ENCODE measurements at places on chromosomes 2 and 18.

DNA sequence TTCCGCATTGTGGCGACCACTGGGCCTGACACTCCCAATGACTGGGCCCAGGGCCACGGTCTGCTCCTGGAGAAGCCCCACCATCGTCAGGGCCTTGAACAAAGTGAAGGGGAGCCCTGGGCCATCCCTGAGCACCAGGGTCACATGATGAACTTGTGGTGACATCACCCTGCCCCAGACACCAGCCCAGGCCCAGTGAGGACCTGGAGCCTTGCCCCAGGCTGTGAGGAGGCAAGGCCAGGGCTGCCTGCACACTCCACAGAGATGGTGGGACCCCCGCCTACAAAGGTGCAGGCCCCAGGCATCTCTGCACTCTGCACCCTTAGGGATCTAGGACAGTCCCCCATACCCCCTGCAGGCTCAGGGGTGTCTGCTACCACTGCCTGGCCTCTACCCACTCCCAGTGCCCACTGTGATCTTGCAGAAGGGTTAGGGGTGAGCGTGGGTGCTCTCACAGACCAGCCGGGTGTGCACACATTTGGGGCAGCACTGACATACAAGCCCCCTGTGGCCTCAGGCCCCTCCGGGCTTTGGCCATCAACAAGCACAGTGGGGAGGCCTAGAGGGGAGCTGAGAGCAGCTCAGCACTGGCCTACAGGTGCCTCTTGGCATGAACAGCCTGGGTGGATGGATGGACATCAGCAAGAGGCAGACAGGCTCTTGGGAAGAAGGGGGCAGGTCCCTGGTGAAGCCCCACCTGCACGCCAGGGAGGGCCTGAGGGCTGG, 624.0 kb upstream of the LRRTM4 start:
- DNase-seq = no peak

- DNase-seq = no peak
Observed at GRCh38 chr2:224126003-224126402, 86.9 kb upstream of the SERPINE2 start.

DNA sequence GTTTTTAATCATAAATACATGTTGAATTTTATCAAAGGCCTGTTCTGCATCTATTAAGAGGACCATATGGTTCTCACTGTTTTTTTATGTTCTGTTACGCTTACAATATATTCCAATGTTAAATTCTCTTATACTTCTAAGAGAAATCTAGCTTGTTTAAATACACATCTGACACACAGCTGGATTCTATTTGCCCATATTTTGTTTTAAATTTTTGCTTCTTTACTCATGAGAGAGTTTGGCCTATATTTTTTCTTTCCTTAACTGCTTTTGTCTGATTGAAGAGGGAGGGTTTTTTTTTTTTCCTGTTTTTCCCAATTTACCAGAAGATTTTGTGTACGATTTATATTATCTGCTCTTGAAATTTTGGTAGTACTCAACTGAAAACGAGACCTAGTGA, 34.9 kb downstream of the RNF144A start:
- DNase-seq = no peak

GRCh38 chr2:120442923-120443571, 97.1 kb downstream of the INHBB start:
- DNase-seq = no peak

- no peak for DNase-seq
Observed at GRCh38 chr2:86256982-86257381, 57.7 kb downstream of the MRPL35 start.

DNA sequence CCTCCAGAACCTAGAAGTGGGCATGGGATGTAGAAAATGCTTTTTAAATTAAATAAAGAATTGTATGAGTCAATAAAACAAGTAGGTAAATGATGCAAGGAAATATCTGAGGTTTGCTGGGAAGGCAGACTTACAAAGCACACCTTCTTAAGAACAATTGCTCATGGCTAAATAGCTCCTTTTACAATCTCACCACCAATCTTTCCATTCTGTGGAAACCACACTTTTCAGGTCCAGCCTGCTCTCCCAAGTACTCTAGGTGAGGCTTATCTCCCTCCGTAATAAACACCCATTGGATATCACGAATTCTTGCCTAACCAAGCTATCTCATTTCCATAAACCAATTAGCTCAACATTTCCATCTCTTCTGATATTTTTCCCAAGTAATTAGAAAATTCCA, 91.5 kb upstream of the SLC8A1 start:
- no peak for DNase-seq

- no peak for DNase-seq
Observed at GRCh38 chr2:113169586-113169985, 4.2 kb upstream of the PSD4 start.

DNA sequence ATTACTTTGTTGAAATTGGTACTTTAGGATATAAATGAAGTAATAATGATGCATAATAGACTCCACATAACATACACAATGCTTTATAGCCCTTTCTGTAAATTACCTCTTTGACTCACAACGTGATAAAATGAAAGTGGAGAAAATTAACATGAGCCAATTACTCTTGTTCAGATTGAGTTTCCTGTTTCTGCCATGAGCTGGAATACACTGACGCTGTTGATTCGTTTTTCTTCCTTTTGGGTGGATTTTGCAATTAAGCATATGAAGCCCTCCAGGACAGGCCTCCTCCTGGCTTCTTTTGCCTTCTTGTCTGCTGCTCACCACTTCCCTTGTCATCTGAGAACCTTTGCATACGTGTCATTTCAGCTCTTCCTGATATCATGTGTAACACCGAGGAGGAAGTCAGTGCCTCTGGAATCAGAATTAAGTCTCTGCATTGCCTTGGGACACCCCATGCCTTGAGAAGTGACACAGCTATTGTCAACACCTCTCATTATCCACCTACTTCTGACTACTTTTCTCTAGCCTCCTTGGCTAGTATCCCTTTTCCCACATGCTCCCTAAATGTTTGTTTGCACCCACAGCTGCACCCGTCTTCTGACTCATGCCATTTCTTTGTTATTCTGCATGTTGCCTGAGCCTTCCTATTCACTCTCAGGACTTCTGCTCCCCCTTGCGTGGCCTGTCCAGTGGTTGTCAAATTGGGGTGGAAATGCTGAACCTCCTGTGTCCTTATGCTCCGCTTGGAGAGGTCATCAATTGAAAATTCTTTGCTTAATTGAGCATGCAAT, 134.1 kb downstream of the FMNL2 start:
- no peak for DNase-seq

GRCh38 chr2:235382179-235382578, 111.7 kb upstream of the AGAP1 start:
- no peak for DNase-seq

DNA sequence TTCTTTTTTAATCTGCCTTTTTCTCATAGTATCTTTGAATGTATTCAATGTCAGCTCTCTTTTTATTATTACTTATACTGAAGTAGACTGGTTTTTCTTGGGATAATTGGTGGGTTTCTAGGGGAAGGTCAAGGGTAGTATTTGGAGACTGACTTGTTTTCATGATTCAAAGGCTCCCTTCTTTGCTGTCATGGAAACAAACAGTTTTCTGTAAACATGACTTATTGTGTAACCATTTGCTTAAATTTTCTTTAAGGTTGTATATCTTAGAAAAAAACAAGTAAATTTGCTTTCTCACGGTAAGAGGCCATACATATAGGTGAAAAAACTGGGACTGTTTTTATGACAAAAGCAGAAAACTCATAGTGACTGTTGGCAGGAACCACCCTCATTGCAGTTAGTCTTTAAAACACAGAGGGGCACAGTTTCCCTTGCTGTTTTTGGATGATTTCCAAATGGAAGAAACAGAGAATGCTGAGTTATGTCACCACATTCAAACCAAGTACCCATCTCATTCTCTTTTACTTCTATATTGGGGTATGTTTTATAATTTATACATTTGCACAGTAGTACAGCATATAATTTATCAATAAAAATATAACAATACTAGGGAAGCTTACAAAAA, 5.8 kb upstream of the RDH14 start:
- no peak for DNase-seq

- DNase-seq = no peak
Observed at GRCh38 chr18:45342166-45342565, 273.1 kb upstream of the SLC14A2 start.

DNA sequence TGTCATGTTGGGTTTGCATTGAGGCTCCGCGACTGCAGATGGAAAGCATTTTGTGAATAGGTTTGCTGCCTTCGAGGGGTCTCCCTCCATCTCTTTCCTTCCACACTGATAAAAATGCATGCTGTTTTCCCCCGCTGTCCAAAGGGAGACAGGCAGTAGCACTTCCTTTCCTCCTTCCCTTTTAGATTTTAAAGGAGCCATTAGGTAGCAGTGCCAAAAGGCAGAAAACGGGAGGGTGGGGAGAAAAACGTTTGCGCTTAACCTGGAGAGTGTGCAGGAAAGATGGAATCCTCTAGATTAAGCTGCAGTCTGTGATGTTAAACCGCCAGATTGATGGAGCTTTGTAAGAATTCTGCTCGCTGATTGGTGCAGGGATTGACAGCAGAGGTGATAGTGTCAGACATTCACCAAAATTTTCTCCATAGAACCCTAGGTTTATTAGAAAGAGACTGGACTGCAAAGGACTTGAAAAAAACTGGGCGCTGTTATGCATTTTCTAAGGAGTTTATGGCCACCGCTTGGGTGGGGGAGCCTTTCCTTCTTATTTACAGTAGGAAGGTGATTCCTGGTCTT, 688 bp downstream of the MAPRE2 start:
- DNase-seq = no peak

DNA sequence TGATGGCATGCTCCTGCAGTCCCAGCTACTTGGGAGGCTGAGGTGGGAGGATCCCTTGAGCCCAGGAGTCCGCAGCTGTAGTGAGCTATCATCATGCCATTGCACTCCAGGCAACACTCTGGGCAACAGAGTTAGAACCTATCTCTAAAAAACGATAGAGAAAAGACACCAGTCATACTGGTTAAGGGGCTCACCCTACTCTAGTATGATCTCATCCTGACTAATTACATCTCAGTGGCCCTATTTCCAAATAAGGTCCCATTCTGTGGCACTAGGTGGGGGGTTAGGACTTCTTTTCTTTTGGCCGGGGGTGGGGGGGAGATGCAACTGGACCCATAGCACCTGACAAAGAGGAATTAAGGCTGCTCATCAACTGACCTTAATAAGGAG, 163.2 kb upstream of the NCK2 start:
- no peak for DNase-seq

DNA sequence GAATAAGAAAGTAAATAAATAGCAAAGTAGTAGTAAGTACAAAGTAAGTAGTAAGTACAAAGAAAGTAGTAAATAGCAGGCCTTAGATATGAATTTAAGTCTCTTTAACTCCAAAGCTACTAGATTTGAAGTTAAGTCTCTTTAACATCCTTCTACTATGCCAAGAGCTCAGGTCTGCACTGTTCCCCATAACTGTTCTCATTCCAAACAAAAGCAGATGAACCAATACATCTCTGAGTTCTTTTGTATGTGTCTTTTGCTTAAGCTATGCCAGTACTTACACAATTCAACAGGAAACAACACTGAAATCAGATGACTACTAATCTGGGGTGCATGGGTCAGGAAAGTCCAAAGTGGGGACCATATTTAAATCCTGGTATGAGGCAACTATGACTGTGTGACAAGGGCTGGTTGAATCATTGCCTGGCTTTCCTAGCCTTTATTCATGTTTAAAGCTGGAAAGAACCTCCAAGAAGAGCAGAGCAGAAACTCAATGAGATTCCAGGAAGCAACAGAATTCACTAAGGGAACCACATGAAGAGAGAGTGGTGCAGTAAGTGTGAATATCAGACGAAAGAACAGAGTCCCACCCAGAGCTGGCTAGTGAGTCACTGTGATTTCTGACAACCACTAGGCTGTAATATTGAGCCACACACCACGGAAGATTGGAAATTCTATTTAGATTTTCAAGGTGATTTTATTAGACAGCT, 51.0 kb upstream of the CYP26B1 start:
- DNase-seq = no peak

DNA sequence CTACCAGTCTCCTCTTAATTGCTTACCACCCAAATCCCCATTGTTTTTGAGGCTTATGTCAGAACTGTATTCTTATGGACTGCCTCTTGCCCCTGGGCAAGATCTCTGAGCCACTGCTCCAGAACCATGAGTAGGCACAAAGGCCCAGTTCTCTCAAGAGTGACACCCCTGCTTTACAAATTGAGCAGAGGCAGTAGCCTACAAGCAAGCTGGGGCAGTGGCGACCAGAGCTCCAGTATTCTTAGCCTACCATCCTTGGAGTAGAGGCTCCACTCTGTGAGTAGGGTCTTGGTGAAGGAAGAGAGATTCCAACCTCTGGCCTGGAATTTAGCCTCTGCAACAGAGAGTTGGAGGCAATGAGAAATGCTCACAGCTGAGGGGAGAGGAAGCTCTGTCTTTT, 36.5 kb downstream of the WDR75 start:
- no peak for DNase-seq

GRCh38 chr2:68789603-68790002, 55.0 kb downstream of the ARHGAP25 start:
- DNase-seq = no peak

GRCh38 chr2:139378373-139378772, 598.2 kb upstream of the NXPH2 start:
- DNase-seq = no peak

GRCh38 chr2:19137433-19137832, 221.0 kb downstream of the OSR1 start:
- no peak for DNase-seq

DNA sequence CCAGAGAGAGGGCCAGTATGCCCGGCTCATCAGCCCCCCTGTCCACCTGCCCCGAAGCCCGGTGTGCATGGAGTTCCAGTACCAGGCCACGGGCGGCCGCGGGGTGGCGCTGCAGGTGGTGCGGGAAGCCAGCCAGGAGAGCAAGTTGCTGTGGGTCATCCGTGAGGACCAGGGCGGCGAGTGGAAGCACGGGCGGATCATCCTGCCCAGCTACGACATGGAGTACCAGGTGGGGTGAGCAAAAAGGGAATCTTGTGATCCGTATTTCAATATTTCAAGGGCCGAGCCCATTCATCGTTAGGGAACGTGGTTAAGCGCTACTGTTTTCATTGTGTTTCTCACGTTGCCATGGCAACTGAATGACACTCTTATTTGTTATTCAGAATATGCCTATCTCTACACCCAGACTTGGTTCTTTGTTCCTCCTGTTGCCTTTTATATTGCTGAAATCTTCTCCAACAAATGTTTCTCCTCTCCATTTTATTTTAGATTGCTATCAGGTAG, 81.5 kb downstream of the NRP2 start:
- DNase-seq = peak; percentile 42

GRCh38 chr2:37666772-37667171, 4.7 kb downstream of the CDC42EP3 start:
- DNase-seq = no peak

Measured in HFF-Myc (cell line).